Upper lobe of left lung (tissue), 6 donors: ENCODE measurements at places on chromosomes 3 and 15. TPM values are rescaled to one million over a fixed set of nuclear protein-coding genes. Genes with fewer than 3 reads are reported as not detected.

The COL6A5 gene
- 4.6 TPM for total RNA-seq

The NOX5 gene
- total RNA-seq, result 0.77 TPM

The ATP10A gene
- total RNA-seq, result 32.0 TPM

The EIF4E3 gene
- 24.7 TPM for total RNA-seq
